ENCODE measurements at places on chromosomes 1 and 21.

DNA sequence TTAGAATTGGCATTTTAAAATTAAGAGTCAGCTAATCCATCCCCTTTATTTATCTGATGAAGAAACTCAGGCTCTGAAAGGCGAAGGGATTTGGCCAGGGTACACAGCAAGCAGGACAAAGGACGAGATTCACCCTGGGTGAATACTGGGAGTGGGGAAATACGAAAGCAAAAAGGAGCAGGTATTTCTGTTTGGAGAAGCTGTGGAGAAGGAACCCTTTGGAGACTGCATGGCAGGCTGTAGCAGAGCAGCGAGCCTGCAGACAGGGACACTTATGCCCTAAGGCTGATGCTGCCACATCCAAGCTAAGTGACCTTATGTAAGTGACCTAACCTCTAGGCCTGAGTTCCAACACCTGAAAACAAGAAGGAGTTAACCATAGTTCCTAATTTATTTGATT lies 207.2 kb upstream of the C1orf87 start:
- DNase-seq: no peak

- DNase-seq: no peak
These were observed 6.3 kb upstream of the KCNE1 start for GRCh38 chr21:34518301-34518700.

- DNase-seq: no peak
These were observed 2.9 kb downstream of the ZBTB40 start for GRCh38 chr1:22454476-22455056.

DNA sequence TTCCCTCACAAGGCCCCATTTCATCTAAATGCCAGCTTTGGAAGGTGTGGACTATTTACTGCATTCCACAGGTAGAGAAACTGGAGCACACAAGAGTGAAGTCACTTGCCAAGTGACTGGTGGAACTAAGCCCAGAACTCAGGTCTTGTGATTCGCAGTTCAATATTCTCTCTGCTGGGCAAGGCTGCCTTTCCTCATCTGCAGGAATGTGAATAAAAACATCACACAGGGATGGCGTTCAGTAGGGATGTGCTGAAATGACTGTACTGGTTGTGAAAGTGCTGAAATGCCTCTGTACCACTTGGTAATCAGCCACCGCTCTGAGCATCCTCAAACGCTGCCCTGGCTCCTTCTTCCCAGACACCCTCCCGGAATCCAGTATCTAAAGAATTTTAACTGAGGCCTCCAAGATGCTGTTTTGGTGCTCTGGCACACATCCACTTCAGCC lies 145.6 kb downstream of the HIVEP3 start:
- DNase-seq: no peak

Measured in NCI-H446 treated with DMSO at 0.1 percent for 48 hours (cell line).